ENCODE measurements at places on chromosomes 7 and 10.
A peak's percentile ranks its signal among the peaks of the same experiment; 100 is the strongest.

GRCh38 chr7:155850001-155850436 lies 37.8 kb upstream of the SHH start:
- DNase-seq, result no peak

- DNase-seq, result peak; percentile 72
Measured at GRCh38 chr10:43322769-43323168, 48.7 kb upstream of the FXYD4 start.

- no peak for DNase-seq
Measured at GRCh38 chr10:91607646-91608403, 25.0 kb downstream of the PPP1R3C start.

DNA sequence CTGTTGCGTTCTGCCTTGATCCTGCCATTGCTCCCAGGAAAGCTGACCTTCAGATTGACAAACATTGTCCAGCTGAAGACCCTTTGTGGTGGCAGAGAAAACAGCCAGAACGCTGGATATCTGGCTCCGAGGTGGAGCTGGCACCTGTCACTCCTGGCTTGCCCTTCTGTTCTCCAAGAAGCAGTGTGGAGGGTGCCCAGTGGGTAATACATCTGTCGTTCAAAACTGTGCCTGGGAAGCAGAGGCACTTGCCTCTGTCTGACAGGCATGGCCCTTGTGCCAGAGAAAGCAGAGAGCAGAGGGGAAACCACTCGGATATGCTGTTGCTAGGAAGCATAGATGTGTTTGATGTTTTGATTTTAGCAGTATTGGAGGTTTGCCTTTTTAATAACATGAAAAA lies 231.4 kb downstream of the BMPER start:
- DNase-seq, result no peak

GRCh38 chr10:128286762-128287500 lies 160.7 kb upstream of the MKI67 start:
- no peak for DNase-seq

DNA sequence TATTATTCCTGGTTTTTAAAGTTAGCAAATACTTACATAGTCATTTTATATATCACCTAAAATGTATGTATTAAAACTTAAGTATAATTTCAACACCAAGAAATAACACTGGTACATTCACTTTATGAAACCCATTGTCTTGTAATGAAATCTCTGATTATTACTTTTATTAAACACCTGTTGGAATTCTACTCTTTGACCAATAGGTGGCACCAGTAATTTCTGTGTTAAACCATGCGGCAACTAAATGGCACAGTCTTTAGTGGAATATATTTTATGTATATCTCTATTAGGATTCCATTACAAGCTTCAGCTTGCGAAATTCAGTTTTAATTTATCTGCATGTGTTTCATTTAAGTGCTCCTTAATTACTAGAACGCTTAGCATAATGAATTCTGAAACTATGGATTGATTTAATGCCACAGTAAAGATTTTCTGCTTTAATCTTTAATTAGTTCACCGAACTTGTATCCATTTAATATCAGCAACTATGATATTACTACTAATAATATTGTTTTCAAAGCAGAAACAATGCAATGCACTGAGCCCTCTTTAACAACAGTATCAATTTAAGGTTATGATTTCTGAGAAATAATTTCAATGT lies 181.3 kb downstream of the MAGI2 start:
- no peak for DNase-seq

- no peak for DNase-seq
Measured at GRCh38 chr7:93461350-93461749, 113.2 kb downstream of the CALCR start.

- DNase-seq, result peak; percentile 25
Measured at GRCh38 chr10:22503315-22504088, 158.2 kb downstream of the SPAG6 start.

DNA sequence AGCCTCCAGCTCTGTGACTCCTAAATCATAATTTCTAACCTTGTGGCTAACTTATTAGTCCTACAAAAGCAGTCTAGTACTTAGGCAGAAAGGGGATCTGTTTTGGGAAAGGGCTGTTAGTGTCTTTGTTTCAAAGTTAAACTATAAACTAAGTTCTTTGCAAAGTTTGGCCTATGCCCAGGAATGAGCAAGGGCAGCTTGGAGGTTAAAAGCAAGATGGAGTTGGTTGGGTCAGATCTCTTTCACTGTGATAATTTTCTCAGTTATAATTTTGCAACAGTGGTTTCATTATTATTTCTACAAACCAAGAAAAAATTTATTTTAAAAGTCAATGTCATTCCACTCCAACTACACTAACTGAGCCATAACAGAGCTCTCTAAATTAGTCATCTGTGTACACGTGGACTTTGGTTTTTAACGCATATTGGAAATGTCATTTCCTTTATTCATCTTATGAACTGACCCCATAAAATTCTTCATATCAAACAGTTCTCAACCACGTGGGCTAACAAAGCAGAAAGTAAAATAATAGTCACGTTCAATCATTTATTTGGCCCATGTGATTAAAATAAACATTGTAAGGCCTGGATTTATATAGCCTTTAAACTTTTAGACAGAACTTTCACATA lies 143.2 kb upstream of the C7orf33 start:
- DNase-seq, result no peak

GRCh38 chr7:93949423-93949822 lies 27.9 kb downstream of the GNG11 start:
- peak; percentile 5 for DNase-seq

- no peak for DNase-seq
Measured at GRCh38 chr10:132166216-132166950, 20.4 kb upstream of the DPYSL4 start.

GRCh38 chr7:158732494-158733219 lies 28.1 kb upstream of the NCAPG2 start:
- DNase-seq, result no peak

DNA sequence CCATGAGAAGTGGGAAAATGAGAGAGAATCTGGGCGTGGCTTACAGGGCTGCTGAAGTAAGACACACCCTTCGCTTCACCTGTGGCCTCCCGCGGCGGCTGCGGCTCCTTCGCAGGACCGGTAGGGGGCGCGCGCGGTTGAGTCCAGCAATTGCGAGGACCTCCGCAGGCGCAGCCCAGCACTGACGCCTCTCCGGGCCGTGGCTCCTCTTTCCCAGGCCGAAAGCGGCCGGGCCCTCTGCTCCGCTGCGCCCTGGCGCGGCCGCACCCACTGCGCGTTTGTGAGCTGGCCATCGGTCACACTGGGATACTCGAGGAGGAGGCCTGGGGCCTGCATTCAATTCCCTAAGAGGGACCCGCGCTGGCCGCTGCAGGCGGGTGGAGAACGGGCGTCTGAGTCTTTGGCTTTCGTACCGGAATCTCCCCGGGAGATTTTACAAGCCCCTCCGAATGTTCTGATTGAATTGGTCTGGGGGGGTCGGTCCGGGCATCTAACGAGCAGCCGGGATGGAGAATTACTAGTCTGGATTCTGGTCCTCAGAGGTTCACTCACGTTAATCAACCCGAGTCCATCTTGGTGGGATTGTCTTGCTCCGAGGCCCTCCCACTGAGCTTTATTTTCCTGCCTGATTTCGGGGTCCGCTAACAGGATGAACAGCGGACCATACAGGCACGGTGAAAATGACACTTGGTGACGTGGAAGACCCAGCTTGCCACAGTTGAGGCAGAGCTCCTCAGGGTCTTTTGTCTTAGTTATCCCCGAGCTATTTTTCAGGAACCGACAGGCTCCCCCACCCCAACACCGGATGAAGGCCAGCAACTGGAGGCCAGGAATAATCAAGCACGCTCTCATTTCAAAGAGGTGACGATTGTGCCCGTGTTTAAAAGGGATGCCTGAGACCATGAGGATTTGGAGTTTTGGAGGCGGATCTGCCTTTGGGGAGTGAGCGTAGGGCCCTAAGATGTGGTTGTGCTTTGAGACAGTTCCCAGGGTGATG lies at the start of gene LRRD1:
LRRD1 (minus strand) TSS at position 215 of the 997 bp plus-strand sequence. CDS start 13,940 bp downstream, outside the sequence.
- peak; percentile 64 for DNase-seq

DNA sequence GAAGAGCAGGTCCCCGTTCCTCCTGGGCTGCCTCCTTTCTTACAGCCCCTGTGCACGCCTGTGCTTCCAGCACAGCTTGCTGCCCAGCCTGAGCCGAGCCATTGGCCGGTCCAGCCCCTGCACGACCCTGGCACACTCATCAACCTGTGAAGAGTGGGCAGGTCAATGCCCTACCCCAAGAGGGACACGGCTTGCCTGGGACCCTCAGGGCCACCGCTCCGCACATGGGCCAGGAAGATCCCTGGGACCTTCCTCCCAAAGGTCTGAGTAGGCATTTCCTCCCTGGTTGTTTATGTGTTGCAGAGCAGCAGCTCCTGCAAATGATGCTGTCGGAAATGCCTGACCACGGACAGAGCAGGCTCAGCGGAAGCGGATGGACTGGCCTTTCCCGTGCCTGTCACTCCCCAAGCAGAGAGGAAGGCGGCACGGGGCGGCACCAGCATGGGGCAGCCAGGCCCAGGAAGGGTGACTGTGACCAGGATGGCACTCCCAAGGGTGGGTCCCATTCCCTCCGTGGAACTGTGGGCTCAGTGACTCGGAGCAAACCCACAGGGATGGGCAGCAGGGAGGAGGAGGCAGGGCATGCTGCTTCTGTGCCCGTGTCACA lies 252.5 kb downstream of the TNS3 start:
- DNase-seq, result no peak

GRCh38 chr10:77532068-77532467 lies 105.5 kb downstream of the KCNMA1 start:
- DNase-seq, result peak; percentile 52

DNA sequence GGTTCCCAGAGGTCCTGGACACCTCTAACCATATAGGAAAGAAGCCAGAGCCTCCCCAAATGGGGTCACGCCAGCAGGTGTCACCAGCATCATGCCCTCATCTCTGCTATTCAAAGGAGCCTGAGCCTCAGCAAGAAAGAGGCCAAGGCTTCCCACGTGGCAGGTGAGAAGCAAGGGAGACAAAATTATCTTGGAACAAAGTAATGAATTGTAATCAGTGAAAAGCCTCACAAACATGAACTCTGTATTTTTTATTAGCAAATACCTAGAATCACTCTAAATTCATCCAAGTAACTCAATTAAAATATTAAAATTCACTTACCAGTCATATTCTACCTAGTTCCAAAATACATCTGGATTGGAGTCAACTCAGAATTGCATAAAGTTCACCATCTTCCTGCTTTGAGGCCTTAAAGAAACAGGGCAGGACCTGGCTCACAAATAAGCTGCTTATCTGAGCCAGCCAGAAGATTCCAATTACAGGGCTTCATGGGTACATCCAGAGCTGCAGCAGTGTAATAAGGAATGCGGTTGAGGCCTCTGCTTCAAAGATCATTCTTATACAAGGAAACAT lies 68.7 kb downstream of the SGMS1 start:
- no peak for DNase-seq

DNA sequence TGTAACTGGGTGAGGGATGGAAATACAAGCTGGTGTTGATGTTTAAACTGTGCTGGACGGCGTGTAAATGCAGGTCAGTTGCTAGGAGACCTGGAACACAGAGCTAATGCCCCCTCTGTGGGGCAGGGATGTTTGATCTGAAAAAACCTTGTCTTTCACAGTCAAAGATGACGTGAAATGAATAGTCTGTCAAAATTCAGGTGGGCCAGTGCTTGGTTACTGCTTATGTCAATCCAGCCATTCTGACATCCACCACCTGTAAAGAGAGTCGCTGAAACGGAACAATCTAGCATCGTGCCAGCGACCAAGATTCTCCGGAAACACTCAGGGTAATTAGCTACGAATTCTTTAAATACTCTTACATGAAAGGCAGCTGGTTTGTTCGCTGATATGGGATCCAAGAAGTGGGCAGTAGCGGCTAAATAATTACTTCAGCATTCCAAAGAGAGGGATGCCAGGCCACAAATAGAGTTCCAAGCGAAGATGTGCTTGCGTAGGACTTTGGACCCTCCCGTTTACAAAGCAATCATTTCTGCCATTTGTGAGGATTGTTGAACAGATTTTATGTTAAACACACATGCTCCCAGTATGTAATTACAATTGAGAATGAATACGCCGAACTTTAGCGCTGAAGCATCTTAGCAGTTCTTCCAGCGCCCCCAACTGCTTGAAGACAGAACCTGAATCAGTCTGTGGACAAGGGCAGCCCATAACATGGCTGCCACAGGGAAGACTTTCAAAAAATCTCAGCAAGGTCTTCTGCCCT lies 7.3 kb upstream of the ASB4 start:
- DNase-seq, result no peak

DNA sequence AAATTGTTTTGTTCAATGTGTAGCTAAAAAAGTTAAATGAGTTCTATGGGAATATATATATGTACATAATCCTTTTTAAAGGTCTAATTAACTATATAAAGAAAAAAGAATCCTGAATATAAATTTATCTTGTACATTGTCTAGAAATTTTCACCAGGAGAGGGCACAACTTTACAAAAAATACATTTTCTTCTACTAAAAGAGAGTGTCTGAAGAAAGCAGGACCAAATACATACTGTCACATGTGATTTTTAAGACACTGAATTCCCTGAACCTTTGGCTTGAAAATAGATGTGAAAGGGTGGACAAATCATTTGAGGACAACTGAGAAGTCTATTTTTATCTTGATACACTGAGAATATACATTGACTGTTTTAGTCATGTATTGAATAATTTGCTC lies 204.3 kb downstream of the DGKB start:
- DNase-seq, result no peak

GRCh38 chr10:131694781-131695495 lies 205.9 kb upstream of the PPP2R2D start:
- DNase-seq, result no peak

DNA sequence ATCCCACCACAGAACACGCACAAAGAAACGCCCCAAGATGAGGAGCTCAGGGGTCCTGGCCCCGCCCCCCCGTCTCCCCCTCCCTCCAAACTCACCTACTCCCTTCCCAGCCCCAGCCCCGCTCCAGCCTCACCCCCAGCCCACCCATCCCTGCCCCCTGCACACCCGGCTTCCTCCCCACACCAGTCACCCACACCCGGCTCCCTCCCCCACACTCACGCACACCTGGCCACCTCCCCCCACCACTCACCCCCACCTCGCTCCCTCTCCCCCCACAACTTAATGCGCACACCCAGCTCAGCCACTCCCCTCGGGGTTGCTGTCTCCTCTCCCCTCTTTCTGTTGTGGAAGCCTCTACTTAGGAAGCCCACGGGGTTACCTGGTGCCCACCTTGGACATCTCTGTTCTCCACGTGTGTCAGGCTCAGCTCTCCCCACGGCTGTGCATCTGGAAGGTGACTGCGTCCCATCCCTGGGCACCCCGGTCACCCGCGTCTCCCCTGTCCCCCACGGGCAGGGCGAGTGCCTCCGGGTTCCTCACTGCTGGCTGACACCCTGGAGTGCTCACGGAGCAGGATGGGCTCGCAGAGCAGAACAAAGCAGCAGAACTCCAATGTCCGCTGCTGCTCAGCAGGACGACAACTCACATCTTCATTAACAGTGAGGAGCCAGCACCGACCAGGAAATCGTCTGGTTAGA lies 166.8 kb downstream of the USP6NL start:
- DNase-seq, result no peak

DNA sequence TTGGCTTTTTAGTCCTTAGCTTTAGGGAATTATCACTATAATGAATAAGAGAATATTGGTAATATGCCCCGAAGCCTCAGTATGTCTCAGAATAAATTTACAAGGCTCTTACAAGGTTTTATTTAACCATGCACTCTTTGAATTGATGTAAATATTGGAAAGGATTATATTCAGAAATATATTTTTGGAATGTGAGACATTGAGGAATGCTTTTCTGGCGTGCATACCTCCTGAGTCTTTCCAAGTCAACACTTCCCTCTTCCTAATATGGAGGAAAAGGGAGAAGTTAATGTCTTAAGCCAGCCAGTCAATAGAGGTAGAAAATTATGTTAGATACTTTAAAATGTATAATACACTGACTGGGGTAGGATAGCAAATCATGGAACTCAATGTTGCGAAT lies 1.2 kb upstream of the OR2F1 start:
- no peak for DNase-seq

GRCh38 chr10:44673245-44673983 lies 237.7 kb upstream of the TMEM72 start:
- no peak for DNase-seq
